Large intestine (tissue), 12 donors: ENCODE measurements at places on chromosomes 2 and 18. TPM values are rescaled to one million over a fixed set of nuclear protein-coding genes. Genes with fewer than 3 reads are reported as not detected.

The ST6GAL2 gene
- 5.2 TPM for polyA plus RNA-seq

GRCh38 chr2:68901199-68901514, 30.0 kb upstream of the BMP10 start:
- H3K36me3 ChIP-seq: no peaks in the 10 kb centered on the region
- no peak overlapping the region for H3K4me3 ChIP-seq
- no peak for DNase-seq
- no peak overlapping the region for H3K27ac ChIP-seq

- no peaks in the 10 kb centered on the region for H3K27me3 ChIP-seq
- H3K27ac ChIP-seq: no peak overlapping the region
- peaks cover 2% of the 10 kb centered on the region for H3K4me1 ChIP-seq
- no peaks in the 10 kb centered on the region for H3K36me3 ChIP-seq
Observed at GRCh38 chr2:20231598-20232026, 6.7 kb upstream of the SDC1 start.

The ZAP70 gene
- 5.1 TPM for polyA plus RNA-seq

GRCh38 chr2:152766928-152767327, 48.5 kb downstream of the ARL6IP6 start:
- DNase-seq: no peak
- no peaks in the 10 kb centered on the region for H3K4me1 ChIP-seq
- peaks cover 4% of the 10 kb centered on the region for H3K36me3 ChIP-seq
- no peak overlapping the region for H3K4me3 ChIP-seq
- no peak overlapping the region for H3K27ac ChIP-seq
- H3K27me3 ChIP-seq: no peaks in the 10 kb centered on the region

The PROKR1 gene
- 0.15 TPM for polyA plus RNA-seq

DNA sequence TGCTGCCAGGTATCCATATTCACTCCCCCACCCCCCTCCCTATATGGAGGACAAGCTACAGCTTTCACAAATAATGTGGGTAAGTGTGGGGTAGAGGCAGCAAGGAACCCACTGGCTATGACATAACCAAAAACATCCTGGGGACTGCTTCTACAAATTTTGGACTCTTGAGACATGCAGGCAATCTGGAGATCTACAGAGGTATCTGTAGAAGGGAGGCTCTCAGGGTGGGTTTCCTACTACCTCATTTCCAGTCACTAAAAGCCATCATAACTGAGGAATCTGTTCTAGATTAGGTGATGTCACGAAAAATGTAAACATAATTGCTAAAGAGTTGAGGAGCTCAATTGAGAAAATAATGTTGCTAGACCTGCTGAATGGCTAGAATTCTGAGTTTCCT, 46.8 kb upstream of the WIPF1 start:
- no peaks in the 10 kb centered on the region for H3K36me3 ChIP-seq
- DNase-seq: no peak
- H3K27me3 ChIP-seq: no peaks in the 10 kb centered on the region

The MRPS9 gene
- 32.8 TPM for polyA plus RNA-seq

DNA sequence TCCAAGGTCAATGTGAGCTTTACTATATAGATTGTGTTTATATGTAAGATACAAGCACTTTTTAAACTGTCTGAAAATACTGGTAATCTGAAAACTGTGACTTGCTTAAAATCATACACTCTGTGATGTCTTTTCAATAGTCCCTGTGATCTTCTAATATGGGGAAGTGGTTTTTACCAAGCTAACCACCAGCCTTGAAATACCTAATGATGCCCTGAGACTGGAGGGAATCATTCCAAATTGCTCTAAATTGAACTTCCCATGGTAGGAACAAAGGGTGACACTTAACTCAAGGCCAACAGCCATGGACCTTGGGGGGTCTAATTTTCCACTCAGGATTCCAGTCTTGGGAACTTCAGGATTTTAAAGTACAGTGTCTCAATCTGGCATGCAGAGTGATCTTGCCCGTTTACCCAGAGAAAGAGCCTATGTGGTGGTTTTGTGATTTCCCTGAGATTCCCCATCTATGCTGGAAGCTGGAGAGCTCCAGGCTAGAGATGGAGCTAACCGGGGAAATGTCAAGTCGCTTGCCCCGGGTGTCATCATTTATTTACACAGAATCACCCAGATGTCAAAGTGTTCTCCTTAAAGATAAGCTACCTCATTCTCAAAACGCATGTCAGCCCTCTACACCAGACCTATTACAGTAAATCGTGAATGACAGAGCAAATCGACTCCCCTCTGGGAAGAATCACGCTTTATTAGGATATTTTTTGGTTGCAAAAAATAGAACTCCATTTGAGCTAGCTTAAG, 198.5 kb downstream of the SP3 start:
- no peak overlapping the region for H3K27ac ChIP-seq
- no peak for DNase-seq
- H3K27me3 ChIP-seq: no peaks in the 10 kb centered on the region
- no peaks in the 10 kb centered on the region for H3K4me1 ChIP-seq

The EHD3 gene
- polyA plus RNA-seq: 3.9 TPM

The ZNF396 gene
- polyA plus RNA-seq: 2.8 TPM

The FRZB gene
- 34.5 TPM for polyA plus RNA-seq

DNA sequence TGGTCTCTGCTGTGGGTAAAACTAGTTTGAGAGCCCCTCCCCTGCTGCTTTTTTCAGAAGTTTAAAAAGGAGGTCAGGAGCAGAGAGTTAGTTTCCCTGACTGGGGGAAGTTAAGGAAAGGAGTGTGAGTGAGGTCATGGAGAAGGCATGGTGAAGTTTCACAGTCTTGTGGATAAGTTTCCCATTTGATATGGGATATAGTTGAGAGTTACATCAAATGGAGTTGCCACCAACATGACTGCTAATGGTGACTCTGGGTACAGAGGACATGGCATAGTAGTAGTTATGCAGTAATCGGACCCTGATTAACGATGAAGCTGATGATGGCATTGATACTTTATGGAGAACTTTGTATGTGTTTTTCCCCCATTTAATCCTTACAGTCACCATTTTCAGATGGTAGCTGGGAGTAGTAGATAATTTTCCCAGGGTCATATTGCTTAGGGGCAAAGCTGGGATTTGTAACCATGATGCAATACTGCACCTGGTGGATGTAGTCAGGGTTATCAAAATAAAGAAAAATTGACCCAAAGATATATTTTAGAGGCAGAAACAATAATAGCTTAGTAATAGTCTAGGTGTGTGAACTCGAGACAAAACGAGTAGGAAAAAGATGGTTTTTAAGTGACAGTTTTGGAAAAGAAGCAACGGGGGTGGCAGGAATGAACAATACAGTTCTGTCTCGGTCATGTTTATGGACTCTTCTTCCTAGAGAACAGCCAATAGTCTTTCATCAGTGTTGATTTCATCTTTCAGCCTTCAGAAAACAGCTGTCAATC, 74.6 kb downstream of the FMNL2 start:
- no peaks in the 10 kb centered on the region for H3K4me1 ChIP-seq
- H3K27me3 ChIP-seq: no peaks in the 10 kb centered on the region
- H3K36me3 ChIP-seq: no peaks in the 10 kb centered on the region

DNA sequence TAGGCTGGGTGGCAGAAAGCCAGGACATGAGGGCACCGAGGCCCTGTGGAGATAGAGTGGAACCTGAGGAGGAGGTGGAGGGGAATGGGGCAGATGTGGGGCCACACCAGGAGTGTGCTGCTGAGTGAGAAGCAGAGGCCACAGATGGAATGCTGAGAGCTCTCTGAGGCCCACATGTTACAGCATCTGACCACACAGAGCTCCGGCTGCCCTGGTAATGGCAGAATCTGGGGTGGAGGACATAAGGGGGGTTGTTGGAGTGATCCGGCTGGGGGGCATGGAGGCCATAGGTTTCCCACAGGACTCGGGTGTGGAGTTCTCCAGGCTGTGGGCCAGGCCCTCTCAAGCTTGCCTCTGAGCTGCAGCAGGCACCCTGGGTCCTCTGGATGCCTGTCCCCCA, 3.8 kb downstream of the MZT2B start:
- H3K4me3 ChIP-seq: no peak overlapping the region
- no peak for DNase-seq
- no peak overlapping the region for H3K27ac ChIP-seq
- H3K27me3 ChIP-seq: no peaks in the 10 kb centered on the region
- peaks cover 14% of the 10 kb centered on the region for H3K4me1 ChIP-seq

The UXS1 gene
- 43.0 TPM for polyA plus RNA-seq

GRCh38 chr2:230578106-230578505, 134.5 kb upstream of the CAB39 start:
- H3K36me3 ChIP-seq: no peaks in the 10 kb centered on the region
- DNase-seq: no peak
- no peaks in the 10 kb centered on the region for H3K4me1 ChIP-seq
- H3K27ac ChIP-seq: no peak overlapping the region
- no peak overlapping the region for H3K4me3 ChIP-seq
